NCI-H1930 (cell line): ENCODE measurements at places on chromosomes 6 and 20.

GRCh38 chr20:19301843-19302242, 89.4 kb downstream of the SLC24A3 start:
- no peak for DNase-seq

DNA sequence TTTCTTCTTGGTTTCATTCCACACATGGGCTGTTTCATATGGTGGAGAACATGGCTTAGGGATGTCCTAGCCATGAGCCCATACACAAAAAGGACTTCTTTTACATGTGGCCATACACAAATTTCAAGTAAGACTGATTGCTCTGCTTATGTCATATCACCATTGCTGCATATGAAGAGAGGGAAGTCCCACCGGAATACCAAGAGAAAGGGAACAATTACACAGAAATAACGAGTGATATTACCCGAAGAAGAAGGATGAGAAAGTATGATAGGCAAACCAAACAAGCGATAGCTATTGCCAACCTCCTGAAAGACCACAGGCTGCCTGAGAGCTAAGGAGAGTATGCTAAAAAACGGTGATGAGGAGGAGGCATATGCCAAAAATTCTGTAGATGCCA, 70.5 kb upstream of the TNFRSF21 start:
- DNase-seq = no peak

DNA sequence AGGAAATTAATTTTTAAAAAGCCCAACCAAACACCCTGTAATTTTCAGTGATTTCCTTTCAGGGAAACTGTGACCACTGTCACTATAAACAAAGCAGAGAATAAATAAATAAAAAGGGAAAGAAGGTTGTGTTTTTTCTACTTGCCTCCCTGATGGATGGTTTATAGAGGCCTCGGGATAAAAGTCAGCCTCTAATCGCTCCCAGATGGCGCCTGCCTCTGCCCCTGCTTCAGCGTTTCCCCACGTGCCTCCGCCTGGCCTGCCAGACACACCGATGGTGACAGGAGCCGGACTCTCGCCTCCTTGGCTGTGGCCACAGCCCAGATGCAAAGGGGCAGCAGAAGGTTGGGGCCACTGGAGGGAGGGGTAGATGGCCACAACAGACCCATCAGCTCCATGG, 327.7 kb downstream of the CDC5L start:
- no peak for DNase-seq

- DNase-seq = no peak
These were observed 53.7 kb downstream of the MOCS1 start for GRCh38 chr6:39880594-39880993.

DNA sequence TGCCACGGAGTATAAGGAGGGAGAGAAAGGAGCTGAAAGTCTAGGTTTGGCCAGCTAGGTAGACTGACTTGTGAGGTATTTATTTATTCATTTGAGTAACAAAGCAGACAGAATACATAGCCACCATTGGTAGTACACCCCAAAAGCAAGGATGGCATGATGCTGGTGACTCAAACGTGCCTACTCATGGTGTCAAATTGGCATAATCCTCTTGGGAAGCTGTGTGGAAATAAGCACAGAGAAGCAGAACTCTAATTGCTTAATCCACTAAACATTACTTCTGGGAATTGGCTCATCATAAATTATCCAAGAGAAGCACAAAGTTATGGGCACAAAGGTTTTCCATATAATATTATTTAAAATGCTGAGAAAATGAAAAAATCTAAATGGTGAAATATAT, 2.5 kb downstream of the DEFB132 start:
- no peak for DNase-seq

DNA sequence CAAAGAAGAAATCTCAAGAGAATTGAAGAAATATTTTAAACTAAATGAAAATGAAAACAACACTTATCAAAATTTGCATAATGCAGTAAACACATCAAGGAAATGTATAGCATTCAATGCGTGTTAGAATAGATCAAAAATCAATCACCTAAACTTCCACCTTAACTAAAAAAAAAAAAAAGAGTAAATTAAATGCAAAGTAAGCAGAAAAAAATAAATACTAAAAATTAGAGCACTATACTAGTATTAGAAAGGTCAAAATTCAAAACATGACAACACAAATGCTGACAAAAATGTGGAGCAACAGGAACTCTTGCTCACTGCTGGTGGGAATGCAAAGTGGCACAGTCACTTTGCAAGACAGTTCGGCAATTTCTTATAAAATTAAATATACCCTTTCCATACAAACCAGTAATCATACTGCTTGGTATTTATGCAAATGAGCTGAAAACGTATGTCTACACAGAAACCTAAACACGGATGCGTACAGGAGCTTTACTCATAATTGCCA, 103.8 kb downstream of the KIF16B start:
- DNase-seq = no peak

- DNase-seq = no peak
These were observed 37.4 kb upstream of the HCRTR2 start for GRCh38 chr6:55136916-55137315.
